ENCODE measurements at places on chromosomes 11 and 22. TPM values are rescaled to one million over a fixed set of nuclear protein-coding genes. Genes with fewer than 3 reads are reported as not detected.

GRCh38 chr11:105579111-105579510 lies 30.8 kb upstream of the GRIA4 start:
- DNase-seq, result no peak

SLC5A12 gene
- total RNA-seq, result 6.7 TPM

- no peak for DNase-seq
These were observed 43.2 kb upstream of the TP53AIP1 start for GRCh38 chr11:128985880-128986279.

DNA sequence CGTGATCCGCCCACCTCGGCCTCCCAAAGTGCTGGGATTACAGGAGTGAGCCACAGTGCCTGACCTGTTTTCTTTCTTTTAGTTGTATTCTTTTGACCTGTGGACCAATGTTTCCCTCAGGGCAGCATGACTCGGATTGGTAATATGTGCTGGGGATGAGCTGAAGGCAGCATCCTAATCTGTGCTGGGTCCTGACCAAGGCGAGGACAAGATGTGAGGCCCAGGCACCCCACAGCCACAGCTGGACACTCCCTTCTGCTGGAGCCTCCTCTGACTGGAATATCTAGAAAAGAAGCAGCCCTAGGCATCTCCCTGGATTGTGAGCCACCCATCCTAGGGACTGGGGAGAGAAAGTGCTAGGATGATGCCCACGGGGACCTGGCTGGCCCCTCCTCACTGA lies 105.4 kb downstream of the PDE2A start:
- no peak for DNase-seq

GRCh38 chr11:134407321-134407828 lies 4.7 kb downstream of the B3GAT1 start:
- DNase-seq, result no peak

DNA sequence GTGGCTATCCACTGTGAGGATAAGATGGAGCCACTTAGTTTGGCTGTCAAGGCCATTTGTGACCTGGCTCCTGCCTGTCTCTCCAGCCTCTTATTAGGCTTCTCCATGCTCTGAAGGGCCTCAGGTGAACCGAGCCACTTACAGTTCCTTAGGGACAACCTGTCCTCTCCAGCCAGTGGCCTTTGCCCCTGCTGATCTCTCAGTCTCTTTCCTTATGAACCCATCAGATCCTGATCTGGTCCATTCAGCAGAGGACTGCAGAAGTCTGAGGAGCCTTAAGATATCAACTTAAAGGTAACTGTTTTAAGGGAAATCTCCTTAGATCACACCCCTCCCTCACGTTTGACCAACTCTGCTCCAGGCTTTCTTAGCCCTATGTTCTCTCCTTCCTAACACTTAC lies 2.4 kb downstream of the DUSP18 start:
- no peak for DNase-seq

Measured in umbilical cord (tissue), 2 donors.